Breast epithelium (tissue), 4 donors: ENCODE measurements at places on chromosomes 3 and 15. TPM values are rescaled to one million over a fixed set of nuclear protein-coding genes. Genes with fewer than 3 reads are reported as not detected.

GRCh38 chr3:152149832-152150231 is 118.9 kb upstream of the MBNL1 start:
- DNase-seq = no peak

- no peak for DNase-seq
Observed at GRCh38 chr3:134929976-134930375, 134.9 kb downstream of the EPHB1 start.

GRCh38 chr3:19476281-19476680 is 328.0 kb downstream of the KCNH8 start:
- DNase-seq = no peak

DNA sequence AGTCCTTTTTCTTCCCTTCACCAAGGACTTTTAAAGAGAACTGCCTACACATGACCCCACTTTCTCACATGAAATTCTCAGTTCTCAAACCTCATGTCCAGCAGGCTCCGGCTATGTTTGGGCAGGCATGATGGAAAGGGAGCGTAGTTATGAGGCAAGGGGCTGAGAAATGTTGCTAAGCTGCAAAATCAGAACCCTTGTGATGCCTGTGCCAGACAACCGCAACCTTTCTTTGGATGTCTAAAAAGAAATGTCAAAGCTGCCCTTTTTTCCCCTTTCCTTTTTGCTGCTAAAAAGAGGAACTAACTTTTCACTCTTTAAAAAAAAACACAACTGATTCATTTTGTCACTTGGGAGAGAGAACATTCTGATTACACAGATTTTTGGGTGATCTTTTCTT is 19.2 kb downstream of the GNB4 start:
- DNase-seq = no peak

Gene TM4SF4
- 1.6 TPM for total RNA-seq

- no peak for DNase-seq
Observed at GRCh38 chr3:143810953-143811265, 37.4 kb downstream of the SLC9A9 start.

- no peak for DNase-seq
Observed at GRCh38 chr3:116440196-116440595, 5.1 kb downstream of the LSAMP start.

Gene DPPA2
- total RNA-seq = not detected

- DNase-seq = no peak
Observed at GRCh38 chr15:89756897-89757296, 5.8 kb upstream of the MESP1 start.

GRCh38 chr15:64460724-64461720 is 644 bp downstream of the ZNF609 start:
- peak; percentile 27 for DNase-seq

DNA sequence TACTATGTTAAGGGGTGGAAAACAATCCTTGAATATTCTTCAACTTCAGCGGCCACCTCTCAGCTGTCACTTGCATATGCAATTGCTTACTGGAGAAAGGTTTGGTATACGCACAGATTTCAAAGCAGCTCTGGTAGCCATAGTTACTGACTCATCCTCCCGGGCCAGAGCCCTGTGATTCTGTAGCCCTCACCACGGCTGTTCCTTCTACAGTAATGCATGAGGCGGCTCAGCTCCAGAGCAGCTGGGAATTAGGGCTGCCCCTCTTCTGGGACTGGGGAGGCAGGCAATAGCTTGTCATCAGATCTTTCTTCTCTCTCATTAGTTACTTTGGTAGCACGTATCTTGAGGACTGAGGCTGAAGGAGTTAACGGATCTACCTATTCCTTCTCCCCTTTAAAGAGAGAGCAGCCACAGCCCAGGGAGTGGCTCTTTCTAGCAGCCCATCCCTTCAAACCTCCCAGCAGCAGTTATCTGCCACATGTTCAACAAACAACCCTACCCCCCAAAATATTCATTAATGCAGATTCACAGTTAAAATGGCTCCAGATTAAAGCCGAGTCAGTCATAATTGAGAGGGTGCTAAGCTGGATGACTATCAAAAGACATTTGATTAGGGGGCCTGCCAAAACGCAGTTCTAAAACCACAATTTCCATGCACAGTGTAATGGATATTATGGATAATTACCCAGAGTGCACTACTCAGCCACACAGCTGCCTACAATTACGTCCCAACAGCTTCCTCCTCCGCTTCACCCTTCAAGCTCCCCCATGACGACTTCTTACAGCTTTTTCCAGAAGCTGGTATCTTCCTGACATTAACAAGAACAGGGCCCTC is 54.7 kb downstream of the ETV5 start:
- no peak for DNase-seq

Gene STAB1
- total RNA-seq = 47.7 TPM

Gene ITIH1
- total RNA-seq = not detected

DNA sequence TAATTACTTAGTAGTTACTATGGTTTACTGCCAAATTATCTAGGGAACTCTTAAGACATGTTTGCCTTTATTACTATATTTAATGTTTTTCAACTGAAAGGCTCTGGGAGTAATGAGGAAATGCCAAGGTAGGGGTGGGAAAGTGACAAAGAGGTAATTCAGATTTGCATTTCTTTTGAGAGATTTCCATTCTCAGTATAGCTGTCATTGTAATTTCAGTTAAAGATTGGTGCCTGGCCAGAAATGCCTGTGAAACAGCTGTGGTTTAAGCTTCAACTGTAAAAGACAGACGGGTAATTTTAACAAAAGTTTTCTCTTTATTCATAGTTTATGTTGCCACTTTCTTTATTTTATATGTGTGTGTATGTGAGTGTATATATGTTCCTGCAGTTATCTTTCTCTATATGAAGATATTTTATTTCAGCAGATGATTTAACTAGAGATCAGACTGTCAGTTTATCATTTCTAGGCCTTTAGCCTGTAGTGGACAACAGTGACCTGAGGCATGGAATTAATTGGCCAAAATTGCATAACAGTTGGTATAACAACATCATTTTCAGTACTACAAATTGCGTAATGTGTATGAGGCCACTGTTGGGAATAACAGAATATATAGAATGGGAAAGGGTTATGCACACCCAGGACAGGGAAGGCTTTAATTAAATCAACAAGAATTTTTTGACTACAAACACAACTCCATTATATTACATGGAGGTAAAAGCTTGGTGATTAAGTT is 119.0 kb downstream of the BBX start:
- no peak for DNase-seq

GRCh38 chr3:63090656-63091055 is 187.5 kb upstream of the SYNPR start:
- DNase-seq = no peak

Gene TGM4
- 0.16 TPM for total RNA-seq

DNA sequence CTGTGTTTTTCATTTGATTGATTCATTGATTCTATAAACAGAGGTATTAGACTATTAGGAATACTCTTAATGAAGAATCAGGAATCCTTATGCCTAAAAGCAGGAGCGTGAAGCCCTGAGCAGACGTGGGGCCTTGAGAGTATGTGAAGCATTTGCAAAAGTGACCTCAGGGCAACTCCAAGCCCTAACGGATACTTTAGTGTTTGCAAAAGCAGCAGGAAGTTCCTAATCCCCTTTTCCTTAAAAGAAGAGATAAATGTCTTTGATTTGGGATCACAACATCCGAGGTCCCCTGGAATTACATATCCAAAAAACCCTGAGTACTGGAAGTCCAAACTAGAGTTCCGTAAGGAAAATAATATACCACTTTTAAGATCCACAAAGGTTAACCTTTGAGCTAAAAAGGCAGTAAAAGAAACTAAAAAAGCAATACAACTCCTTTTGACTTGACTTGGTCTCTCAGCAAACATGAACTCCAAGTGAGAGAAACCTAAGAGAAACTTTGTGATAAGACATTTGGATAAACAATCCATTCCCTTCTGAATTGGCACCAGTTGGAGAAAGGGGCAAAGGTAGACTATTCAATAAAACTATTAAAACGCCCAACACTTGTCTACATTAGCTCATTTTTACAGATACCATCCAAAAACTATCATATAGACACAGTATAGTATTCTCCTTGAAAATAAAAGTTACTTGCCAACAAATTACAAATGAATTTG is 27.4 kb downstream of the PRTG start:
- no peak for DNase-seq

- DNase-seq = peak; percentile 53
Observed at GRCh38 chr15:73826711-73827251, 46.6 kb upstream of the TBC1D21 start.

Gene CFAP100
- total RNA-seq = not detected

DNA sequence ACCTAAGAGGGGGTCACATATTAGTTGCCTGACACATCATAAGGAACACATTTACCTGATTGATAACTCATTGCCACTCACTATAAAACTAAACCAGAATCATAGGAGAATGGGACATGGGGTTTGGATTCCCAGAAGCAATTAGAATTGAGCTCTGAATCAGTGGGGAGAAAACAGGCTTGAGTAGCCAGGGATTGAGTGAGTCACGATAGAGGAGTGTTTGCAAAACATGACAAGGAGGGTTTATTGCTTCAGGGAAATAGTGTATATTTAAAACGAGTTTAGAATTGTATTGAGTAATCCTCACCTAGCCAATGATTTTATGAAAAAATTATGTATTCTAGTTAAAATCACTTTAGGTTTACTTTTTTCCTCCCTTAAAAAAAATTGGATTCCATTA is 101.1 kb upstream of the THRB start:
- DNase-seq = no peak

Gene FAM3D
- not detected for total RNA-seq

Gene CCR5
- 0.73 TPM for total RNA-seq

- DNase-seq = no peak
Observed at GRCh38 chr3:105022813-105023212, 343.9 kb upstream of the ALCAM start.

GRCh38 chr3:10434144-10434937 is 71.0 kb downstream of the ATP2B2 start:
- DNase-seq = no peak

GRCh38 chr15:75307778-75308390 is 25.2 kb downstream of the GOLGA6D start:
- no peak for DNase-seq

- no peak for DNase-seq
Observed at GRCh38 chr15:66269326-66270090, 16.0 kb upstream of the MEGF11 start.

DNA sequence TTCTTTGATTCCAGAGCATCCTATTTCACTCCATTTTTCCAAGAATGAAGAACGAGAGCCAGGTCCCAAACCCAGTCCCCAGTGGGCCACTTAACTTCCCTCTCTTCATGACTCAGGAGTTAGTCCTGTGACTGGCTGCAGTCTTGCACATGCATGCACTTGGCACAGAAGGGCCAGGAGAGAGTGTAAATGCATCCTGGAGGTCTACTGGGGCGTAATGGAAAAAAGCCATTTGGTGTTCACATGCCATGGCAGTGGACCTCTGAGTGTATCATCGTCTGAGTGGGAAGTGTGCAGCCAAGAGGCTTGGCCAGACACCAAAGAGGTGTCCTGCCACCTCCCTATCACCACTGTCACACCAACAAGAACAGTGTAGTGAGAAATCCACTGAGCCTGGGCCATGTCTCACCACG is 15.1 kb upstream of the RFTN1 start:
- no peak for DNase-seq

DNA sequence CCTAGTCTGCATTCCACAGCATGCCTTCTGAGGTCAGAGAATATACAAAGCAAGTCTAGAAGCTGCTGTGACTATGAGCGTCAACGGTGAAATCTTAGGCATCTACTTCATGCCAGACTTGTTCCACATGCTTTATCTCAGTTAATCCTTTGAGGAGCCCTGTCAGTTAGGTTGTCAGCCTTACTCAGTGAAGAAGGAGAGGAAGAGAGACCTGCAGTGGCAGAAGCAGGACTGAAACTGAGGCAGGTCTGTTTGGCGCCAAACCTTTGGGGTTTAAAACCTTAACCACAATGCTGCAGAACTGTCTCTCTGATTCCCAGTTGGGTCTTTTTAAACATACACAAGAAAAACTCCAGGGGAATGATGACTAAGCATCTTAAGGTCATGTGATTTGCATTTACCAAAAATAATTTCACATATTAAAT is 139.0 kb upstream of the LIPC start:
- DNase-seq = no peak

Gene FRMD5
- total RNA-seq = 0.66 TPM

DNA sequence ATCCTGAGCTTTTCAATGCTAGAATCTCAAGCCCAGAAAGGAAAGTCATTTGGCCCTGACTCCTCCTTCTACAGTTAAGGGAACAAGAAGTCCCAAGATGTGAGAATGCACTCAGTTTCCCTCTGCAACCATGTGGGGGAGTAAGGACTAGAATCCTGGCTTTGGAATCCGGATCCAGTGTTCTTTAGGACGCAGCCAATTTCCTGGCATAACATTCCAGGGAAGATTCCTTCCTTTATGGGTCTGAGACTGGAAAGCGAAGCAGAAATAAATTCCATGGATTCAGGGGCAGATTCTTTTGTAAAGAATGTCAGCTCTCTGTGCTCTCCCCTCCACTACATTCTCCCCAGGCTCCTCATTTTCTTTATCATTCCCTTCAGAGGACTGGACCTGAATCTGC is 151.8 kb upstream of the SOX14 start:
- DNase-seq = no peak

- no peak for DNase-seq
Observed at GRCh38 chr15:62606376-62607113, 436.0 kb upstream of the TPM1 start.

DNA sequence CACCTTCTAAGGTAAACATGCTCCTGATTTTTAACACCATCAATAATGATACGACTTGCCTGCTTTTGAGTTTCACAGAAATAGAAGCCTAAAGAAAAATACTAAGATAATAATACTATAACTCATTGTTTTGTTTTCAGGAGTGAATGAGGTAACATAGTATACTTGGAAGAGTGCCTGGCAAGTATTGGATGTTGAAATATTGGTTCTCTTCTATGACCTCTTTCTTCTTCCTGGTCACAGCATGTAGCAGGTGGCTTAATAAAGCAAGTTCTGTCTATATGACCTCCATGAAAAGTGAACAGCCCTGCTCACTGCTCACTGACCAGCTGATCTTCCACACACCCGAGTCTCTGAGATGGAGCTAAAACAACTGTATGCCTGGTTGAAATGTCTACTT is 312.3 kb upstream of the ONECUT1 start:
- no peak for DNase-seq

DNA sequence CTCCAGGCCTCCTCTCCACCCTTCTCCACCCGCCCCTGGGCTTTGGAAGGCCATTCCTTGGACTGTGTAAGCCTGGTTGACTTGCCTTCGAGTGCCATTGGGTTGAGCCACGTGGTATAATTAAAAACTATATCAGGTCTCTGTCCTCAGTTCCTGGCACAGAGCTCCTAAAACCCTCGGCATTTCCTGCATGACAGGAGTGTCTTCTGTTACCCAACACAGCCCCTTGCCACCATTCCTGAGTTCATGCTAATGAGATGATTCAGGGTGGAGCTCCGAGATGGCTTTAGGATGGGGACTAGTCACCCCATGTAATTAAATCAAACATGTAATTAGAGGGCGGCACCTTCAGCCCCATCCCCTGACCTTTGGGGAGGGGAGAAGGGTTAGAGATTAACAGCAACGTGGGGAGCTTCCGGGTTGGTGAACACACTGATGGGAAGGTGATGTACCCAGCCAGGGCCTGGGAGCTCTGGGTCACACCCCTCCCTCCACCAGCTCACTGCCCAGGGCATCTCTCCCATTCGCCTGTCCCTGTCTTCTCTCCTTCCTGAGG is 256.4 kb downstream of the FAM43A start:
- DNase-seq = no peak
